ENCODE measurements at places on chromosomes 3 and 15. TPM values are rescaled to one million over a fixed set of nuclear protein-coding genes. Genes with fewer than 3 reads are reported as not detected.

DNA sequence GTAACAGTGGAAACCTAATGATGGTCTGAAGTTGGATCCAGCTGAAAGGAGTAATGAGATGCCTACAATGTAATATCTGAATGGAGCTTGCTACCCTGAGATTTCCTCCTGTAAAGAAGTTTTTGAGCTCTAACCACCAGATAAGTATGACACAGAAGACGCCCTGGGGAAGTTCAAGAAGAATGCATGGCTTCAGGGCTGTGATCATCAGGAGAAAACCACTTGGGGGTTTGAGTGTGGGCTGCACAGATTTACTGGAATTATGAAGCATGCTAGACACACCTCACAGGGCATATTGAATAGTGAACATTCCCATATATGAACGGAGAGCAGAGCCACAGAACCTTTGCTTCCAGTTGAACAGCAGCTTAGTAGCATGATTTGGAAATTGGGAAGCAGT, 10.6 kb upstream of the CCDC80 start:
- no peak for DNase-seq

- no peak for DNase-seq
Measured at GRCh38 chr3:136074546-136075170, 109.1 kb downstream of the PPP2R3A start.

- DNase-seq, result no peak
Measured at GRCh38 chr3:14393440-14394106, 8.8 kb upstream of the SLC6A6 start.

GRCh38 chr3:98817547-98818041, 54.5 kb downstream of the ST3GAL6 start:
- DNase-seq, result no peak

DNA sequence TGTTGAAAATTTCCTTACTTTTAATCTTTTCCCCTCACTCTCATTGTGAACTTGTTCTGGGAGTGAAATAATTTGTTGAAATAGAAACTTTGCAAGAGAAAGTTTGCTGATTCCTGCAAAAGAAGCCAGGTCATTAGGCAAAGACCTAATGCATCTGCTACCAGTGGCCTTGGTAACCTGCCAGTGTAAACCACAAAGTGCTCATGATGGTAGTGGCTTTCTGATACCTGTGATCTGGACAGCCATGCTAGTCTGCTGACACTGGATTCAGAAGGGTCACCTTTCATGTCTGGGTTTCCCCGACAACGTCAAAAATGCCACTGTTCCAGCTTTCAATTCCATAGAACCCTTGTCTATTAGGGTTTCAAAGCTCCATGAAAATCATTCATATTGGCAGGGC, 123.7 kb upstream of the MCTP2 start:
- no peak for DNase-seq

- no peak for DNase-seq
Measured at GRCh38 chr3:154175041-154175440, 53.9 kb downstream of the ARHGEF26 start.

- no peak for DNase-seq
Measured at GRCh38 chr3:63931290-63931689, 19.1 kb upstream of the SCAANT1 start.

DNA sequence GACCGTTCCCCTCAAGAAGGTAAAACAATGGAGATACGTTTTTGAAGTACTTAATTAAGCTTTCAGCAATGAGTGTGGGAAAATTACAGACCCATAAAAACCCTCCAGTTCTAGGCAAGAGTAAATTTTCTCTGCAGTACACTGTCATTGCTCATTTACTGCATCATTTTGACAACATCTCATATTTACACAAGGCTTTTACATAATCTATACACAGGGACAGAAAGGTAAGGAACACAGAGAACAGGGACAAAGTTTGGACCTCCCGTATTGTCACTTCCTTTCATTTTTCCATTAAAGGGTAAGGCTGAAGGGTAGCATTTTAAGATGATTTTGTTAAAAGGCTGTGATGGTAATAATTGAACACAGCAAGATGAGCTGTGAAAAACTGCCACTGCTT, 7.4 kb upstream of the HGD start:
- no peak for DNase-seq

The EHD4 gene
- 24.7 TPM for total RNA-seq

The C3orf52 gene
- total RNA-seq, result 1.7 TPM

The ACP3 gene
- 2.8 TPM for total RNA-seq

The AHSG gene
- total RNA-seq, result not detected

The PLSCR5 gene
- not detected for total RNA-seq

The NOX5 gene
- 0.66 TPM for total RNA-seq

DNA sequence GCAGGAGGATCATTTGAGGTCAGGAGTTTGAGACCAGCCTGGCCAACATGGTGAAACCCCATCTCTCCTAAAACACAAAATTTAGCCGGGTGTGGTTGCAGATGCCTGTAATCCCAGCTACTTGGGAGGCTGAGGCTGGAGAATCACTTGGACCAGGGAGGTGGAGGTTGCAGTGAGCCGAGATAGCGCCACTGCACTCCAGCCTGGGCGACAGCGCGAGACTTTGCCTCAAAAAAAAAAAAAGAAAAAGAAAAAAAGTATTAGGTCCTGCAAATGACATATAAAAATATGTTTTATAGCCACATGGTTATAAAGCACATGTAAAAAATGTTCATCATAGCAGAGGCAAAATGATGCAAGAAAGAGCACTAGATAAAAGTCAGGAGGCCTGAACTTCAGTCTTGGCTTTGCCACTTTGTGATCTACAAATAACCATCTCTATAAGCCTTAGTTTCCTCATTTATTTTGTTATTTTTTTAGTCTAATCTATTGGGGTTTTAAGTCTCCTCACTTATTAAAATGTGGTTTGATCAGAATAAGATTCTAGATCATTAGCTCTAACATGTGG, 4.9 kb downstream of the SLC12A6 start:
- no peak for DNase-seq

DNA sequence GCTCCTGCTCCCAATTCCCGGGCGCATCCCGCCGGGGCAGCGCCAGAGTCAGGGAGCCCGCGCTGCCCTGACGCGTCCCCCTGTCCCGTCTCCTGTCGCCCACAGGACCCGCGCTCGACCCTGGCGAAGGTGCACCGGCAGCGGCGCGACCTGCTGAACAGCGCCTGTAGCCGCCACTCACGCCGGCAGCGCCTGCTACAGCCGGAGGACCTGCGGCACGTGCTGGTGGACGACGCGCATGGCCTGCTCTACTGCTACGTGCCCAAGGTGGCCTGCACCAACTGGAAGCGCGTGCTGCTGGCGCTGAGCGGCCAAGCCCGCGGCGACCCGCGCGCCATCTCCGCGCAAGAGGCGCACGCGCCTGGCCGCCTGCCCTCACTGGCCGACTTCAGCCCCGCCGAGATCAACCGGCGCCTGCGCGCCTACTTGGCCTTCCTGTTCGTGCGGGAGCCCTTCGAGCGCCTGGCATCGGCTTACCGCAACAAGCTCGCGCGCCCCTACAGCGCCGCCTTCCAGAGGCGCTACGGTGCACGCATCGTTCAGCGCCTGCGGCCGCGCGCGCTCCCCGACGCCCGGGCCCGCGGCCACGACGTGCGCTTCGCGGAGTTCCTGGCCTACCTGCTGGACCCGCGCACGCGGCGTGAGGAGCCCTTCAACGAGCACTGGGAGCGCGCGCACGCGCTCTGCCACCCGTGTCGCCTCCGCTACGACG, 16.9 kb downstream of the C3orf22 start:
- DNase-seq, result no peak

The CAV3 gene
- total RNA-seq, result not detected

- DNase-seq, result no peak
Measured at GRCh38 chr15:73941871-73942635, 15.8 kb downstream of the LOXL1 start.

DNA sequence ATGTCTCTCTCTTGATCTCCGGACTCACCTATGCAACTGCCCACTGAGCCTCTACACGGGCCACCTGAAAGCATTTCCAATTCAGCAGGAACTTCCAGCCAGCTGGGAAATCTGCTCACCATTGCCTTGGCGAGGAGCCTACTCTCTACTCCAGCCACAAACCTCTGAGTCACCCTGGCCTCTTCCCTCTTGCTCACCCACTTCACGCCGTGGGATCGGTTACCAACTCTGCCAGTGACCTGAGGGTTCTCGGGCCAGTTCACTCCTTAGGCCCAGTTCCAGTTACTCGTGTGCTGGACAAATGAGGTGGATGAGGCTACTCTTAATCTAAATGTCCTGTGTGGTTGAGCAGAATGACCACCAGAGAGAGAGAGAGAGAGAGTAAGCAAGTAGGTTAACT, 70.1 kb downstream of the CEMIP start:
- no peak for DNase-seq

DNA sequence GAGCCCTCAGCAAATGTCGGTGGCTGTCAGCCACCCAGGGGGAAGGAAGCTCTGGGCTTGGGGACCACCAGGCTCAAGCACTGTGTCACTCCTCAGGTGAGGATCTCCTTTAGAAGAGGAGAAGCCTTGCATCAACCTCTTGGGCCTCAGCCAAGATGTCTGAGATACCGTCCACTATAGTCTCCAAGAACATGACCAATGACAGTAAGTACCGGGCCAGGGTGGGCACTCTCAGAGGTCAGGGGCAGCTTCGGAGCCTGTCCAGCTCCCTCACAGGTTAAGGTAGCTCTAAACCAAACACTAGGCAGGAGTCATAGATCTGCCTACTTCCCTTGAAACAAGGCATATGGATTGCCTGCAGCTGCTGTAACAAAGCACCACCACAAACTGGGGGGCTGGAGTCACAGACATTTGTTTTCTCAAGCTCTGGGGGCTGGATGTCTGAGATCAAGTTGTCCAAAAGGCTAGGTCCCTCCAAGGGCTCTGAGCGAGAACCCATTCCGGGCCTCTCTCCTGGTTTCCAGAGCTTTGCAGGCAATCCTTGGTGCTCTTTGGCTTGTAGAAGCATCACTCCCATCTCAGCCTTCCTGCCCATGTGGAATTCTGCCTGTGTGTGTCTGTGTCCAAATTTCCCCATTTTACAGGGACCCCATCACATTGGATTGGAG, 1.3 kb downstream of the CFAP100 start:
- DNase-seq, result no peak

DNA sequence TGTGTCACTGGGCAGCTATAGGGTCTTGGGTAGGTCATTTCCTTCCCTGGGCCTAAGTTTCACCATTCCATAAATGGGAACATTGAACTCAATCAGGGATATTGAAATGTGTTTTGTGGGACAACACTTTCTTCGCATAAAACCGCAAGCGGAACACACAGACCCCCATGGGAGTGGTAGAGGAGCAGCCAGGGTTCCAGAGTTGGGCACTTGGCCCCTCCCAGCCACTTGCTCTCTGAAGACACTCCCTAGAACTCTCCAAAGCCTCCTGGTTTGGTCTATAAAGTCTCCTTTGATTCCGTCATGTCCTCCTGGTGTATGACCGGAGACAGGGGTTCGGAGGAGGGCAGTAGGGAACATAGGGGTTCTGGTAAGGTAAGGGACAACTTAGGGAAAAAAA, 271.7 kb downstream of the UACA start:
- DNase-seq, result no peak

DNA sequence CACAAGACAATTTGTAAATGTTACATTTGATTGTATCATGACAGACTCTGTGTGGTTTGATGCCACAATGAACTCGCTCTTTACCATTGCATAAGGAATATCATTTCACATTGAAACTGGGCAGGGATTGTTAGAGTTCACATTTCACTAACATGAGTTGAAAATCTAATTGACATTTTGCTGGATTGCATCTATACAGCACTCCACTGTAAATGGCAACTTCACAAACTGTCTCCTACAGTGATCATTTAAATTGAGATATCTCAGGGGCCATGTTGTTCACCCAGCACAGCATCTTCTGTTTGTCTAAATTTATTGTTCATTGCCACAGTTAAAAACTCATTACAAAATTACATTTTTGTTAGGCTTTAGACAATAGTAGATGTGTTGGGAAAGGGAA, 499.4 kb downstream of the GBE1 start:
- no peak for DNase-seq

The ZNF197 gene
- total RNA-seq, result 16.5 TPM

GRCh38 chr15:97915261-97915660, 45.2 kb upstream of the ARRDC4 start:
- DNase-seq, result peak; percentile 50

DNA sequence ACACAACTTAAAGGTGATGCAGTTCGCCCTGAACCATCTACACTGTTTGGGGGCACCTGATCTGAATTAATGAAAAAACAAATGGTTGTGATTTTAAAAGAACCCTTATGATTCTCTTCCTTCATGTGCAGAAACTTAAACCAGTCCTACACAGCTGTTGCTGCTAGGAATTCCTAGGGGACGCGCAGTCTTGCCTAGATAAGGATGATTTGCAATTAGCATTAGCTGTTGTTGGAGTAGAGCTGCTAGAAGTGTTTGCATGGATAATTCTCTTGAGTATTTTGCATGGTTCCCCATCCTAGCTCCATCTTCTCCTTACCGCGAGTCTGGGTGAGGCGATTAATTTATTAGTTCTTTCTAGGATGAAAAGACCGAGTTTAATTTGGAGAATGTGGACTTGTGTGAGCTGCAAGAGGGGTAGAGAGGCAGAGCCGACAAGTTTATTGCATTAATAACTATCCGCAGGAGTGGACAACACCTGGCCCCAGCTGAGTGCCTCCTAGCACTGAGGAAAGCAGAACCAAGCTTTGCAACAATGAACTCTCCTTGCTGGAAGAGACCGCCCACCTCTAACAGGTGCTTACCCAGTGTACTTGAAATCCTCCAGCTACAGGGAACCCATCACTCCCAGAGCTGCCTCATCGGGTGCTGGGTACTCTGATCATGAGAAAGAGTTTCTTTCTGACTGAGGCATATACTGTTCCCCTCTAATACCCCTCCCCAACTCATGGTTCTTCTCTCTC, 75.0 kb upstream of the WNT7A start:
- no peak for DNase-seq

DNA sequence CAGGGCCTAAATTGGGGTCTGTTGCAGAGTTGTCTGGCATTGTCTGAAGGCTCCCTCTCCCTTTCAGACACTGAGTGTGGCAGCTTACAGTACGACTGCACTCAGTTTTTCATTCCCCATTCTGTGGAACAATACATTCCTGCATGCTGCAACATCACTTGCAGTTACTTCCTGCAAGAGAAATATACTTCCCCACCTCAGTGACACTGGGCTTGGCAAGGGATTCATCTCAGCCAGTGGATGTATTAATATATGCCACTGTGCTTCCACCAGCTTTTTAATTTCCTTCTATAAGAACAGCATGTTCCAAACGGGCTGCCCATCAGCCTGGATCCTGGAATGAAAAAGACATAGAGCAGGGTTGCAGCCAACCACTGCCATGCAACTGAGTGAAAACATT, 23.1 kb downstream of the B3GALNT1 start:
- no peak for DNase-seq

- DNase-seq, result peak; percentile 29
Measured at GRCh38 chr3:64058566-64058965, 35.3 kb upstream of the PSMD6 start.

The CMC1 gene
- 9.1 TPM for total RNA-seq

All from esophagus muscularis mucosa (tissue), 4 donors.